ENCODE measurements at places on chromosomes 7 and 10. TPM values are rescaled to one million over a fixed set of nuclear protein-coding genes. Genes with fewer than 3 reads are reported as not detected.

The ANK3 gene
- total RNA-seq, result 214 TPM

The CAMK2B gene
- total RNA-seq, result 1.1 TPM

The PAPOLB gene
- total RNA-seq, result 0.06 TPM

The ARHGEF35 gene
- total RNA-seq, result 22.1 TPM

The NEBL gene
- 21.2 TPM for total RNA-seq

The C7orf33 gene
- not detected for total RNA-seq

The NCAPG2 gene
- total RNA-seq, result 6.3 TPM
